ENCODE measurements at places on chromosomes 13 and 19. TPM values are rescaled to one million over a fixed set of nuclear protein-coding genes. Genes with fewer than 3 reads are reported as not detected.

GRCh38 chr13:22114630-22115311 is 443.9 kb downstream of the FGF9 start:
- DNase-seq = peak; percentile 99

DNA sequence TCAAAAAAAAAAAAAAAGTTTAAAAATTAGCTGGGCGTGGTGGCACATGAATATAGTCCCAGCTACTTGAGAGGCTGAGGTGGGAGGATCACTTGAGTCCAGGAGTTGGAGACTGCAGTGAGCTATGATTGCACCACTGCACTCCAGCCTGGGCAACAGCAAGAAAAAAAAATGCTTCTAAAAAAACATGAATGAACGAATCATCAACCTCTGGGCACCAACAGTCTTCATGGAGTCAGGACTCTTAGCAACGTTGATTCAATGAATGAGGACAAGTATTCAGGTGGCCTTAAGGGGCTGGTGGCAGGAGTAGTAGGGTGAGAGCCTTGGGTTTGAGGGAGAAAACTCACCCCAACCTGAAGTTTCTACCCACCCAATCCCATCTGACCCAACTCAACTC is 20.6 kb upstream of the OLFM2 start:
- DNase-seq = no peak

The SPIB gene
- 2.4 TPM for total RNA-seq

- DNase-seq = no peak
Measured at GRCh38 chr13:60679928-60680694, 283.1 kb downstream of the TDRD3 start.

GRCh38 chr13:38384171-38384570 is 34.5 kb downstream of the UFM1 start:
- no peak for DNase-seq

The NECTIN2 gene
- total RNA-seq = 79.4 TPM

DNA sequence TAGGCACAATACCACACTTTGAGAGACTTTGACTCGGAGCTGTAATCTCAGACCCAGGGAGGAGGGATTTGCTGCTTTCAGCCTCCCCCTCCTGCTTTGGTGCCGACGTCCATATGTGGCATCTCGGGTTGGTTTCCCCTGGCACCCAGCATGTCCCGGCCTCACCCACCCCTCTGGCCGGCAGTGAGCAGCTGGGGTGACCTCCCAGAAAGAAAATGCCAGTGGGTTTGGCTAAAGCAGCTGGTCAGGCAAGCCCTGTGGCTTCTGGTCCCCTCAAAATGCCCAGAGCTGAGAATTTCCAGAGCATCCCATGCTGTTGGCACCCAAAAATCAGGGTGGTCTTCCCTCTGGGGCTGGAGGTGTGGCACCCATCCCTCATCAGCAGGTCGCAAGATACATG is 34.1 kb downstream of the INSR start:
- DNase-seq = no peak

The FCGBP gene
- 0.27 TPM for total RNA-seq

All from hematopoietic multipotent progenitor cell (in vitro differentiated cells).